ENCODE measurements at places on chromosomes 7 and 10.
A peak's percentile ranks its signal among the peaks of the same experiment; 100 is the strongest.

DNA sequence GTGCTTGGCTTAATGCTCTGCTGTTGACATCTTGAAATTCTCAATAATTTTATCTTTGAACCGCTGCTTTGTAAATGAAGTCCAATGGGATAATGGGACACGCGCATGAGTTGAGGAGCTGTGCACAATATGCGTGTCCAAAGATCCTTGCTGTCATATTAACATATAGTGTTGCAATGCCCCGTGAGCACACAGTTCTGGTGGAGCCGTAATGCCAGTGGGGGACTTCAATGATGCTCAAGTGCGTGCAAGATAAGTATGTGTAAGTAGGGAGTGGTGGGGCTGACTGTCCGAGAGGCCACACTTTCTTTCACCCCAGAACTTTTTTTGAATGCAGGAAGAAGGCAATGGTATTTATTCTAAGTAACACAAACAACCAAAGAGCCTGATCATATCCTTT lies 77.4 kb upstream of the HPS1 start:
- ATAC-seq = no peak

- peak; percentile 64 for ATAC-seq
Observed at GRCh38 chr7:35624299-35625186, 70.4 kb downstream of the HERPUD2 start.

- no peak for ATAC-seq
Observed at GRCh38 chr10:11869743-11870460, 46.7 kb downstream of the PROSER2 start.

- no peak for ATAC-seq
Observed at GRCh38 chr7:69228212-69228811, 370.0 kb upstream of the AUTS2 start.

- ATAC-seq = no peak
Observed at GRCh38 chr10:90417029-90417428, 440.8 kb downstream of the HTR7 start.

GRCh38 chr7:44375926-44376342 lies 50.5 kb upstream of the CAMK2B start:
- ATAC-seq = no peak

- no peak for ATAC-seq
Observed at GRCh38 chr7:139495580-139496125, 12.2 kb upstream of the KLRG2 start.

- no peak for ATAC-seq
Observed at GRCh38 chr10:13631594-13631993, 44.8 kb downstream of the PRPF18 start.

DNA sequence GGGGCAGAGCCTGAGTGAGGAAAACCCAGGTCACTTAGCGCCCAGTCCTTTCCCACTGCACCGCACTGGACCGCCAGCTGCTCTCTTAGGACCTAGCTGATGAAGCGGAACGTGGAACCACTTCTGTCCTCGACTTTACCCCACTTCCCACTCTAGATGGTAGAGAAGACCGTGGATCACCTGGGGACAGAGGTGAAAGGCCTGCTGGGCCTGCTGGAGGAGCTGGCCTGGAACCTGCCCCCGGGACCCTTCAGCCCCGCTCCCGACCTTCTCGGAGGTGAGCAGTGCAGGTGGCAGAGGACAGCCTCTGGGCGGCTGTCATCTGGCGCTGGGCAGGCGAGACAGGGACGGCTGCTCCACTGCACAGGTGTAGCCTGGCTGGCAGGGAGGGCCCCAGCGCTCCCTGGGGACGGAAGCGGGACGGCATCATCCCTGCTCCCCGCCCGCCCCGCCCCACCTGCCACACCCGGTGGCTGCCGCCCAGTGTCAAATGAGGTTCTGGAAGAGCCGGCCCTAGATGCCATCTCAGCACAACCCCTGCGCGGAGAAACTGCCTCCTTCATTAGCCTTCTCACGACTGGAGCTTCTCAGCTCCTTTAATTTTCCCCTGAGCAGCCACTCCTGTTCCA lies 11.7 kb downstream of the PLAC9 start:
- peak; percentile 71 for ATAC-seq

- no peak for ATAC-seq
Observed at GRCh38 chr10:131167036-131167860, 144.3 kb downstream of the TCERG1L start.

GRCh38 chr7:28808796-28809533 lies 149.2 kb downstream of the TRIL start:
- no peak for ATAC-seq
